Stimulated activated CD4-positive, alpha-beta T cell treated with anti-CD3 and anti-CD28 coated beads, TNF-alpha, amount 100 ng/mL, for 1 hour (primary cell): ENCODE measurements at places on chromosomes 4 and X.

DNA sequence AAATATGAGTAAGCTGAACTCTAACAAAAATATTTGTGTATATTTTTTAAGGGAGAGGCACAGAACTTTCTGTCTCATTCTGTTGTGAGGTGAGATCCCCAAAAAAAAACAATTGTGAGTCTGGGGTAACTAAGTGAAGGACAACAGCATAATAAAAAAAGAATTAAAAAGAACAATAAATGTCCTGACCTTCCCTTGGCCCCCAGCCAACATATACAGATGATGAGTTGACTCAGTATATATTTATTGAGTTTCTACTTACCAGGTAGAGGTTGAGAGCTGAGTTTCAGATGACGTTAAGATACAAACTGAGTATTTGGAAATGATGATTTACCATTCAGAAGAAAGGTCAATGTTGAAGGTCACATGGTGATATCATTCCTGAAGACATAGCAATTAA lies 239.5 kb downstream of the KCNIP4 start:
- no peak for DNase-seq

DNA sequence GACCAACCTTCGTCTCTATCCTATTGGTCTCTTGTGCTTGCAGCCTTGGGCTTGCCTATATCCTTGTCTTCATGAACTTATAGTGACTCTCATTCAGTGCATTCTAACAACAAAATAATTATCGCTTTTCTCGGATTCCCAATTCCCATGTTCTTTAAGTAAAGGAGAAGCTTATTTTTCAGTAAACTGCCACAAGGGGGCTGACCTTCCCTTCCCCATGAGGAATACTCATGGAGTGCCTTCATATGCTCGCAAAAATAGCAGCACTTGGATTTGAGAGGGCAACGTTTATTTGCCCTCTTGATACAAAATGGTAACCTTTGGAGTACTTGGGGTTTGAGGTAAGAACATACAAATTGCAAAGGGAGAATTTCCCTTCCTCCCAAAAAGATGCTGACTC lies 183.2 kb upstream of the TENT5D start:
- DNase-seq, result no peak

DNA sequence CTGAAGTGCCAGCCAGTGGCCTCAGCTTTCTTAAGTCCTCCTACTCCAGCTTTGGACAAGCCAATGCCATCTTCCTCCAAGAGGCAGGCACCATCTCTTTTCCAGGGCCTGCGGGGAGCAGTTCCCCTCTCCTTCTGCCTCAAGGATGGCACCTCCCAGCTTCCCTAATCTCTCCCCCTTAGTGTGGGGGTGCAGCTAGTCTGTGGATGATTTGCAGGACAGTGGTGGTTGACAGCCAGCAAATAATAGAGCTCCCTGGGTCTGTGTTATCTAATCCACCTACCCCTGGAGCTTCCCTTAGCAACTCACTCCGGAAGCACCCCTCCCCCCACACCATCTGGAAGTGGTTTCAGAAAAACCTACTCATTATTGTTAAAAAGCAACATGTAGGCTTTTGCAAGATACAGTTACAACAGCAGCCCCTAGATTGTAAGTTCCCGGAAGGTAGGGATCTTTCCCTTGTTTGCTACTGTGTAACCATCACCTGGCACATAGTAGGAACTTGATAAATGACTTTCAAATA lies 247.1 kb downstream of the BCOR start:
- no peak for DNase-seq

DNA sequence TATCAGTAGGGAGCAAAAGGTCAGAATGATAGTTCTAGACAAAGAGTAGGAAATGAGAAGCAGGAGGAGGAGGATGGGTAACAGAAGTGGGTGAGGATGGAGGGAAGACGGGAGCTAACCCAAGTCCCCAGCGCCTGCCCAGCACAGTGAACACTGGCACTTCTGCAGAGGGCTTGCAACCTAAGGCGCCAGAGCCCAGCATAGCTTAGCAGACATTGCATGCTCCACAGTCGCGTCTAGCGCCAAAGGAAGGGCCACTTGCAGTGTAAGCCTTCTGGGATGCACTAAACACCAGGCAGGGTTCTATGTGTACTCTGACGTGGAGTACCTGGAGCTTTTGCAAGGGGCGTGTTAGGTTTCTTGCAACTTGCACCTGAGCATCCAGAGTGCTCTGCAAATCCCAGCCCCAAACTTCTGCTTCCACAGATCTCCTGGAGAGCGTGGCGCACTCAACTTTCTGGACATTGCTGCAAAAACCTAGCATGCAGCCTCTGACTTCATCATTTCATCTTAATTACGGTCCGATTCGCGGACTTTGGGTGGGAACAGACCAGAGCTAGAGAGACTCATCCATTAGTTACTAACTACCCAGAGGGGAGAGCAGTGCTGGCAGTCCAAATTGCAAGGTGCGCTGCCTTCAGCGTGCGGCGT lies 46.5 kb upstream of the NKAP start:
- DNase-seq, result no peak

DNA sequence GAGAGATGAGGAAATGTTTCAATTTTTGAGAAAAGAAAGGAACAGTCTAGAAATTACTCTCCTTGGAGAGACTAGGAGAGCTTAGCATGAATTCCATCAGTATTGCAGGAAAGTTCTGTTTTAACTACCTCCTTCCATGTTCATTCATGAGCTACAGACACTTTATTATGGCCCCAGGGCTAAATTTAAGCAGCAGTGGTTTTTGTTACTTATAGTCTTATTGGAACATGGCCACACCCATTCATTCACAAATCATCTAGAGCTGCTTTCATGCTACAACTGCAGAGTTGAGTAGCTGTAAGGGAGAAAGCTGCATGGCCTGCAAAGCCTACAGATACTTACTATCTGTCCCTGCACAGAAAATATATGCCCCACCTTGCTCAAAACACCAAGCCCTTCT lies 81.7 kb downstream of the SHISA3 start:
- DNase-seq, result no peak

- no peak for DNase-seq
Observed at GRCh38 chr4:74118600-74119338, 19.8 kb upstream of the CXCL2 start.

DNA sequence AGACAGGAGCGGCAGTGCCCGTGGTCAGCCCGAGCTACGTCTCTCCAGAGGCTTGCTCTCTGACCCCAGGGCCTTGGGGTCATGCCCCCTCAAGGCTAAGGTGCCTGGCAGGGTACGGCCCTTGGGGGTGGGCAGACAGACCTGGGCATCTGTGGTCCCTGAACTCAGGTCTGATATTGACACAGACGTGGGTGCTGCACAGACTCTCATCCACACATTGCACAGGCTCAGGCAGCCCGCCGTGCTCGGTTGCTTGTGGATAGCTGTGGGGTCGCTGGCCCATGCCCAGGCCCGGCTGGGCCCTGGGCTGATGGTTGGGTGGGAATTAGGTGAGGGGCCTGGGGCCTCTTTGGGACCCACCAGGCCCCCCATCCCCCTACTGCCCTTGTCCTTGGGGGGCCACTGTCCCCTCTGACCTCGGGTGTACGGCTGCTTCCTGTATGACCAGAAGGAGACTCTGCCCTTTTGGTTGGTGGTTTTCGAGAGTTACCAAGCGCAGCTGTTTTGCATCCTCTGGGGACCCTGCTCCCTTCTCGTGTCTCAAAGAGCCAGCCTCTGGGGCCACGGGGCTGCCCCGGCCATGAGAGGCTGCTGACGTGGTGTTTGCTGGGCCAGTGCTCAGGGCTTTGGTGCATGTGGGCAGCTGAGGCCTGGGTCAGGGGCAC lies 10.1 kb downstream of the FGFRL1 start:
- DNase-seq, result no peak

DNA sequence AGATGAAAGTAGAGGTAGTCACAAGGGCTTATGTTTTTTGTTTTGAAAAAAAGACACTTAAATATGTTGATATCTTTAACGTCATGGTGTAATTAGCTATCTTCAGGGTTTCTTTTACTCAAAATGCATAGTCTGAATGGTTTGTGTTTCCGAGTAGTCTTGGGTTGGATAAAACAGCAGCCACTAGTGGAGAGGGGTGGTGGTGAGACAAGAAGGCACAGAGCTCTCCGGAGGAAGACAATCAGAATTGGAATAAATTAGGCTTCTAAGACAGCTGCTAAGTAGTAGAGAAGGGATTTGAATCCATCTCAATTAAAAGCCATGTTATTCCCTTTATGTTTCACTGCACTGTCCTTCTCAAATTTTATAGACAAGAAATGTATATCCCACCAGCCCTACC lies 240.4 kb upstream of the VEGFC start:
- DNase-seq, result no peak

DNA sequence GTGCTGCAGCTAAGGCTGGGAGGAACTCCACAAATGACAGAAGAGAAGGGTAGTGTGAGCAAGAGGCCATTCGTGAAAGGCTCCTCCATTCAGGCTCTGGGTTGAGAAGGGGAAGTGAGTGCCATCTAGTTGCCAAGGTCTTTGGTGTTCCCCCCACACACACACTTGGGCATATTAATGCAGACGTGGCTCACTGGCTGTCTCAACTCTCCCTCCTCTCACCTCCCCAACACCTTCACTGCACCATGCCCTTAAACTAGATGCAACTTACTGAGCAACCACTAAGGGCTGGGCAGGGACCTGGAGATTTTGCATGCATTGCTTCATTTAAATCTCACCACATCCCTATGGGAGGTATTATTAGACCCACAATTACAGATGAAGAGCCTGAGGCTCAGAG lies 8.7 kb downstream of the CLRN2 start:
- DNase-seq, result no peak
